ENCODE measurements at places on chromosomes 12 and 14.
A peak's percentile ranks its signal among the peaks of the same experiment; 100 is the strongest.

DNA sequence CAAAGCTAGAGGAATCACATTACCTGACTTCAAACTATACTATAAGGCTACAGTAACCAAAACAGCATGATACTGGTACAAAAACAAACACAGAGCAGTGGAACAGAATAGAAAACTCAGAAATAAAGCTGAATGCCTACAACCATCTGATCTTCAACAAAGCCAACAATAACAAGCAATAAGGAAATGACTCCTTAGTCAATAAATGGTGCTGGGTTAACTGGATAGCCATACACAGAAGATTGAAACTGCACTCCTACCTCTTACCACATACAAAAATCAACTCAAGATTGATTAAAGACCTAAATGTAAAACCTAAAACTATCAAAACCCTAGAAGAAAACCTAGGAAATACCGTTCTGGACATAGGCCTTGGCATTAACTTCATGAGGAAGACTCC, 182.6 kb upstream of the CNOT2 start:
- DNase-seq: no peak

DNA sequence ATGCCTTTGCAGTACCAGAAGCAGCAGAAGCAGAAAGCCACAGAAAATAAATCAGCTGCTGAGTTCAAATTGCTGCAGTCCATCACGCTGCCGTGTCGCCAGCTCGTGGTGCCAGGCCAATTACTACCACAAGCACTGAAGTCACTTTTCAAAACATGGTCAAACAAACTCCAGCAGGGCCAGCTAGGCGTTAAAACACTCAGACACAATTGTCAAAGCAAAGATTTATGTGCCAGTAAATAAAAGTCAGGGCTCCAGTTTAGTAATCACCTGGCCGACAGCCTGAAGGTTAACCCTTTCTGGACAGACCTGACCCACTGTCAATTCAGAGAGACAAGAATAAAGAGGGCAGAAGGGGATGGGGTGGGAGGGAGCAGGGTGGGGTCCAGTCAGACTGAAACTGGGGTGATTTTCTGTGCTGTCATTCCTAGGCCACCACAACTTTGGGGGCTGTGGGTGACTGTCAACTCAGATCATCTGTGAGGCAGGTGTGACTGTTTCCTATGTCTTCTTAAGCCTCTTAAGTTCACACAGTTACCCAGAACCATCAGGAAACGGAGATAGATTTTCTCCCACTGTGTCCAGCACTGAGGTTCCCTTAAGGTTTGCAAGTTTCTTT, 109.8 kb upstream of the FUT8 start:
- DNase-seq: peak; percentile 73

DNA sequence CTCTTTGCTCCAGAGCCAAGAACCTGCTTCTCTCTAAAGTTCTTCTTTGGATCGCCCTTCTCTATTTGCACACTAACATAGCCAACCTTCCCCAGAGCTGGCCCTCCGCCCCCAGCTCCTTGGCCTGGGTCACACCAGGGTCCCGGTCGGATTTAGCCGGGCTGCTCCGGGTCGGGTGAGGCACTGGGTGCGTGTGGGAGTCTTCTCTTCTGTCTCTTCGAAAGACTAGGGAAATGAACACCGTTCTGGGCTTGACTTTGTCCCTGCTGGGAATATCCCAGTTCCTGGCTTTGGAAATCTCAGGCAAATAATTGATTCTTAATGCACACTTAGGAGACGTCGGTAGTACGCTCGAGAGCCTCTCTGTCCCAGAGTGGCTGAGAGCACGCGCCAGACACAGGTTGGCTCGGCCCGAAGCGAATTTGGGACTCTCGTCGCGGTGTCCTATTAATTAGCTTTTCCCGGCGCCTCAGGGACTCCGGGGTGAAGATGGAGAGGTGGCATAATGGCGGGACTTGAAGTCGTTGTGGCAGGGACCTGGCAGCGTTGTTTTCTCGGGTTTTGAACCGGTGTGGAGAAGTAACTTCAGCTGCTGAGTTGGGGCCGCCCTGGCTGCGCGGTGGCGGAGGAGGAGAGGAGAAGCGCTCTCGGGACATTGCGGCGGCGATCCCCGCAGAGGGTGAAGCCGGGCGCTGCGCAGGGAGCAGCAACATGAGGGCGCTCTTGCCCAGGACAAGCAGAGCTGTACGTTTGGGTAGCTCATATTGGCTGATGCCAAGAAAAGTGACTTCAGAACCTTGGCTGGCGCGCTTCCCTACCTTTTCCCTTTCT, 7.5 kb downstream of the FOXG1 start:
- DNase-seq: peak; percentile 88

DNA sequence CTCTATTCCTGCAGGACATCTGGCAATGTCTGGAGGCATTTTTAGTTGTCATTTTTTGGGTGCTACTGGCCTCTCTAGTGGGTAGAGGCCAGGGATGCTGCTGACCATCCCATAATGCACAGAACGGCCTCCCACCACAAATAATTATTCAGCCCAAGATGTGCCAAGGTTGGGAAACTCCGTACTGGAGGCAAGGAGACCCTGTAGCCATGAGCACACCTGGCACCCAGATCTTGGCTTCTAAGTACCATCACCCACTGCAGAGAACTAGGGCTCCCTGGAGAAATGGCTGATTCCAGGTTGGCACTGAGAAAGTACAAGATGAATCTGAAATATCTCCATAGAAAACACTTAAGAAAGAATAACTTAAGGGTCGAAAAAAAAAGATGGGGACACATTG, 81.7 kb downstream of the RBM19 start:
- DNase-seq: no peak

DNA sequence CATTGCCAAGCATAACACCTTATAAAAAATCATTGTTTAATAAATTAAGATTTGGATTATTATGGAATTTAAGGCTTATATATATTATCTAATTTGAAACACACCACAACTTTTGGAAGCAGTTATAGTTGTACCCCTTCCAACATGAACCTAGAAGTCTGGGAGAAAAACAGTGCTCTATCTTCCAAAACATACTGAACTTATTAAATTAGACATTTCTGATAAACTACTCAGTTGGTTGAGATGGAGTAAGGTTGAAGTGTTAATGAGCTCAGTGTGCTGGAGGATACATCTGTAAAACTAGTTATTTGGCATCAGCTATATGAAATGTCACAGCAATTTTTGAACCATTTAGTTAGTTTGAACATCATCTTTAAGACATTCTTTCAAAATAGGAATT, 227.4 kb downstream of the ALX1 start:
- no peak for DNase-seq

GRCh38 chr14:36973806-36974442, 198.5 kb downstream of the SLC25A21 start:
- no peak for DNase-seq

DNA sequence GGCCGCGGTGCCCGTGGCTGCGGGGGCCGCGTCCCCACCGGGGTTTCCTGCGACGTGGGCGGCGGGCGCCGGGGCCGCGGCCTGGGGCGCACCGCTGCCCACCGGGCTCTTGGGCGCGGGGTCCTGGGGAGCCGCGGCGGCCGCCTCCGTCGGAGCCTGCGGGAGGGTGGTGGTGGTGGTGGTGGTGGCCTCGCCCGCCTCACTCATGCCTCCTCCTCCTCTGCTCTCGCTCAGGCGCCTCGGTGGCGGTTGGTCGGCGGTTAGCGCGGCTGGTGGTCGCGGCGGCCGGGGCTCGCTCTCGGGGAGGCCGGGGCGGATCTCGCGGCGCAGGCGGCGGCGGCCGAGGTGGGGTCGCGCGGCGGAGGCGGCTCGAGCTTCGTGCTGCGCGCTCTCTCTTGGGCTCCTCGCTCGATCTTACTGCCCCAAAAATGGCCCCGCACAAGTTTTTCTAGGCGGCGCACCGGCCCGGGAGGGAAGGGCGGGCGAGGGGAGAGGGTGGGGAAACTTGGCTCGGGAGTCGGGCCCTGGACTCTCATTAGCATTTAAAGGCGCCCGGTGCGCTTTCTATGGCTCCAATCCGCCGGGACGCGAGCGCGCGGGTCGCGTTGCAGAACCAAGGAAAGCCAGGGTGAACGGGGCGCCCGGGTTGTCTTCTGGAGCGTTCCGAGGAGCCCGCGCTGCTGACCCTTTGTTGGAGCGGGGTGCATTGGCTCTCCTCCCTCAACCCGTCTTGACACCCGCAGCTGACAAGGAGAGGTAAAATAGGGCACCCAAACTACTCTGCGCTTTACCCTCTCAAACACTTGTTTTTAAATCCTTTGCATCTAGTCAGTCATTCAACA, at the start of gene YBX3:
YBX3 (minus strand) TSS at position 419 of the 842 bp plus-strand sequence; CDS start at position 207, 212 bp downstream.
- DNase-seq: peak; percentile 40

GRCh38 chr14:101960225-101960624, 4.1 kb upstream of the DYNC1H1 start:
- DNase-seq: no peak

GRCh38 chr14:64825006-64825405, 54.7 kb downstream of the SPTB start:
- no peak for DNase-seq

DNA sequence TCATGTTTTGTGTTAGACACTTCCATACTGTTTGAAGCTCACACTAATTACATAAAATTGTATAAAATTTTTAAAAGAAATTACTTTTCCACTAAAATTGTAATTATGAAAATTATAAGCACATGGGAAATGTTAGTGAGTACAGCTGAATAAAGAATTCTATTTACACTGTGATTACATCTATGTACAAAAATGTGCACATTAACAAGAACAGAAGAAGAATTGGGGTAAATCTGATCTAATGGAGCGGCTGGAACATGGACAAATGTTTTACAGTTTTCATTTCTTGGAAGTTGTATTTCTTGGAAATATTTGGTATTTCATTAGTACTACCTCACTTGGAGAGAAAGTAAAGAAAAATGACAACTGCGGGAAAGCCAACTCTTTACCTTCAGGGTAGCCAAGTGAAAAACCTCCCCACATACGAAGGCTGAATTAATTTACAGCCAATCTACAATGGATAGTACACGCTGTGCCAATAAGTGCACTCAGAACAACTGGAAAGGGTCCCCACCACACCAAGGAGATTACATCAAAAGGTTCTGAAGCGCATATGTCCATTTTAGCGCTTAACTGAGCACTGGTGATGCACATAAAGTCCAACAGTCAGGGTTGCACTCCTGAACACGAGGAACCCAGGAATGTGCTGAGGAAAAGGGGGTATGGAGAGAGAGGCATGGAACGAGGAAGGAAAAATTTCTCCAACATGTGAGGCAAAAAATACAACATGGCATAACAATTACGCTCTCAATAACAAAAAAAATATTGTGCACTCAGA, 17.5 kb downstream of the MED13L start:
- no peak for DNase-seq

- peak; percentile 91 for DNase-seq
These were observed 31.2 kb downstream of the TC2N start for GRCh38 chr14:91835920-91836843.

- DNase-seq: peak; percentile 71
These were observed 57.1 kb downstream of the TRAFD1 start for GRCh38 chr12:112182499-112182898.

DNA sequence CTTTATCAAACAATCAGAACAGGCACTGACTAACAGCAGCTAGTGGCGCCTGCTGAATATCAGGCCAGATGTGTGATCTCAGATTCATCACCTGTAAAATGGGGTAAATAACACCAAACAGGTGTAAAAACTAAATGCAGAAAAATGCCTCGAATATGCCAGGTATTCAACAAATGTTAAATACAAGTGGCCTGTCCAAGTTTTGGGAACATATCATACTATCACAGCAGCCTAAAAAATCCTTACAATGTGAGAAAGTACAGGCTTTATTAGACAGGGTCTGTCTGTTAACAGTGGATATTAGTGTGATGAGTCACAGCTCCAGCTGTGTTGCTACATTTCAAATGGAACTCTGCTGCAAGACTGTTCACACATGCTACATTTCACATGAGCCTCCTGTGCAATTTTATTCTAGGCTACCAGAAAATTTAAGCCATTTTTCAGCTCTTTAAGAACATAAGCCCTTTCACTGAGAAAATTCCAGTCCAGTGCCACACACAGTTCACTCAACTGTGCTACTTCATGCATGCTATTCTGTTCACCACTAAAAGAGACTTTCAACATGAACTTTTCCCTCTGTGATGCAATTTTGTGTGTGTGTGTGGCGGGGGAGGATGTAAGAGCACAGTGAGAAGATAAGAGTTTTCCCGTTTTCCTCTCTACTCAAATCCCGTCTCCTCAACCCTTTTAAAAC, 56.7 kb downstream of the MSRB3 start:
- no peak for DNase-seq

Measured in NCI-H345 (cell line).